ENCODE measurements at places on chromosomes 2 and 18. TPM values are rescaled to one million over a fixed set of nuclear protein-coding genes. Genes with fewer than 3 reads are reported as not detected.

The SLC14A1 gene
- total RNA-seq: 44.8 TPM

The GDF7 gene
- 16.4 TPM for total RNA-seq

DNA sequence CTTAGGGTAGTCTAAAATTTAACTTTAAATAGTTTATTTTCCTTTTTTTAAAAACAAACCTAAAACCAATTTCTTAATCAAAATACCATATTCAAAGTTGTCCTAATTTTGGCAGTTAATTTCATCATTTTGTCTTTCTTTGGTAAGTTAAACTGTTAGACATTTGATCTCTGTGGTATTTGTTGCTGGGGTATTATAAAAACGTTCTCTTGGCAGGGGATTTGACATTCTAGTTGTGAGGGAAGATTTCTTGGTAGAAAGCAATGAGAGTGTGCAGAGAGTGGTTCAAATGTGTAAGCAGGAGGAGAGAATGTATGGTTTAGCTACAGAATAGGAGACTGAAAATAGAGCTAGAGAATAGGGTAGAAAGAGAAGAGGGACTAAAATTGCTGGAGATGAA lies 14.6 kb downstream of the GULP1 start:
- DNase-seq: no peak

DNA sequence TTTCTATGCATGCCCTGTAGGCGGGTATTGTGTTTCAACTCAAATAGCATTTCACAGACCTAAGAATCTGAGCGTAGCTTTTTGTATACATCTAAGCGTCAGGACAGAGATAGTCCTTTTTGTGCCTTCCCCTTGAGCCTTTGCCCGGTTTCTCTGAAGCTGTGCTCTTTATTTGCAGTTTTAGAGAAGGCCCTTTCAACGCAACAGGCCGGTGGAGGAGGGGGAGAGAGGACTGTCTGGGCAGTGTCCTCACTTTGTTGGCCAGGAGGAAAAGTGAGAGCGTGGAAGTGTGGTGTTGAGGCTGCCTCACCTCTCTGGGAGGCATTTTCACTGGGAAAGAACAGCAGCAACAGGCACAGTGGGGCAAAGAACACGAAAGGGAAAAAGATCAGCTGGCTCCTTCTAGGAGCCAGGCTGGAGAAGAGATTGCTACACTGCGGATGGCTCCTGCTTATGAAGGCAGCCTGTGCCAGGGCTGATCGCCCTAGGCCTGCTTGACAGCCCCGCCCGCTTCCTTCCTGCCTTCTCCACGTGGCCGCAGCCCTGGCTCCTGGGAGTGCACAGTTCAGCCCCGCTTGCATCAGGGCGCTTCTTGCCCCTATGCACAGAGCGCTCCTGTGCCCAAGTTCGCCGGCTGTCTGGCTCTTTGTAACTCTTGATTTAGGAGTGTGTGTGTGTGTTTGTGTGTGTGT lies 195.6 kb upstream of the POU3F3 start:
- peak; percentile 79 for DNase-seq

All from aorta (tissue), 5 donors.